ENCODE measurements at places on chromosomes 2 and 18.

GRCh38 chr18:7741640-7742039 lies 174.5 kb downstream of the PTPRM start:
- DNase-seq, result no peak

DNA sequence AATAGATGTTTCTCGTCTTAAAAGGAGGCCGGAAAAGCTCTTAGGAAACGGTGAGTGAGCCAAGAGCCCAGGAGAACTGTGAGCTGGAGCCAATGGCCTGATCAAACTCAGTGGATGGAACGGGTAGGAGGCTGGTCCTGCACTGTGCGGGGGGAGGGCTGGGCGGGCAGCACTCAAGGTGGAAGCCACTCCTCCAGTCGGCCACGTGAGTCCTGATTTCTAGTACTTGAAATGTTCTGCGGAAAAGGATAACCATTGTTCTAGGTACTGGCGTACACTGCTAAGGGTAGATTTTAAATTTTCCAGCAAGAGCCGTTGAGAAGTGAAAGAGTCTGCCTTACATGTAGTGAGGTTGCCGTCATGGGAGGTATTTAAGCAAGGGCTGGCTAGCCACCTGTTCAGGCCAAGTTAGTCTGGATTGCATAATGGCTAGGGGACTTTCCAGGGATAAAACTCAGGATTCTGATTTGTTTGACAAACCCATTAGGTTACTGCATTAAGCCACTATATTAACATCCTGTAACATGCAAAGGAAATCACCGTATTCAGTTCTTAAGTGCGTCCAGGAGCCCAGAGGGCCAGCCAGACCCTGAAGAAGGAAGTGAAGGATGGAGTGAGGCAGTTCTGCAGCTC lies 51.3 kb upstream of the ODC1 start:
- no peak for DNase-seq

DNA sequence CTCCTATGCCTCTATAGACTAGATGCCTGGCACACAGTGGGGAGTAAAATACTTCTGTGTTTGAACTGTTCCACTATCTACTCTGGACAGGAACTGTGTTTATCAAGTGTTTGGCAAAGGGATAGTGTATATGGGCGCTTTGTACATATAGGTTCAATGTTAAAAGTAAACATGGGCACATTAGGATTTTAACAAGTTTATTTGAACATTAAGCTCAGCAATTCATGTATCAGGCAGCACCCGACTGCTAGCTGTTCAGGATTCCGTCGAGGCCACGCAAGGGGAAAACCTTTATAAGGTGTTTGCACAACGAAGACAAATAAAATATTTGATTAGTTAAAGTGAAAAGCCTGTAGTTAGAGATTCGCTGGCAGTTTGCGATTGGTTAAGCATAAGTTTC lies 43.4 kb upstream of the ROCK2 start:
- no peak for DNase-seq

- DNase-seq, result no peak
Observed at GRCh38 chr2:188450732-188451483, 159.2 kb downstream of the GULP1 start.

DNA sequence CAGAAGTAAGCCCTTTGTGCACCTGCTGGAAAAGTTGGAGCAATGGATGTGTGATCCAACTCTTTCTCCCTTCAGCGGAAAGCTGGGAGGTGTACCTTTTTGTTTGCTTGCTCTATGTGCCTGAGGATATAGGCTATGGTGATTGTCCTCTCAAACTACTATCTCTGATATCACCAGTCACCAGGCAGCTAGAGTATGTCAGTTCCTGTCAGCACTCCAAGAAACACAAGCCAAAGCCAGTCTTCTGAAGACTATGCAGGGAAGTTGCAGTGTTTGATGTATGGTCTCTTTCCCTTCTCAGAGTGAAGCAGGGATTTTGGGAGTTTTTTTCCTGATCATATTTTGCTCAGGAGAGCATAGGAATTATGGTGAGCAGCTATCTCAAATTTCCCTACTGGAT lies 146.4 kb downstream of the PTH2R start:
- DNase-seq, result no peak

GRCh38 chr2:125979886-125980285 lies 676.1 kb upstream of the GYPC start:
- no peak for DNase-seq

DNA sequence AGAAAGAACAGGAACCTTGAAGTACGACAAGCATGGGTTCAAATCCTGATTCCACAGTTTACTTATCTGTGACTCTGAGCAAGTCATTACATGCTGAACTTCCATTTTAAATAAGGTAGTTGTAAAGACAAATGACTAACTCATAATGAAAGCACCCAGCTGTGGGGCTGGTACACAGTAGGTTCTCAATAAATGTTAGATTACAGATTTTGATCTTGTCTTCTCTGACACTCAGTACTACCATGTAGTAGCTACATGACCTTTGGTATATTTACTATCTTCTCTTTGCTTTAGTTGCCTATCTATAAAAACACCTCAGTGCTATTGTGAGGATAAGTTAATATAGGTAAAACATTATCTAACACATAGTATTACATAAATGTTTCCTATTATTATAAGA lies 3.2 kb downstream of the TRAK2 start:
- no peak for DNase-seq

- DNase-seq, result no peak
Observed at GRCh38 chr2:69781321-69782248, 39.7 kb downstream of the ANXA4 start.

GRCh38 chr2:125254010-125254409 lies 1228.9 kb downstream of the CNTNAP5 start:
- no peak for DNase-seq

DNA sequence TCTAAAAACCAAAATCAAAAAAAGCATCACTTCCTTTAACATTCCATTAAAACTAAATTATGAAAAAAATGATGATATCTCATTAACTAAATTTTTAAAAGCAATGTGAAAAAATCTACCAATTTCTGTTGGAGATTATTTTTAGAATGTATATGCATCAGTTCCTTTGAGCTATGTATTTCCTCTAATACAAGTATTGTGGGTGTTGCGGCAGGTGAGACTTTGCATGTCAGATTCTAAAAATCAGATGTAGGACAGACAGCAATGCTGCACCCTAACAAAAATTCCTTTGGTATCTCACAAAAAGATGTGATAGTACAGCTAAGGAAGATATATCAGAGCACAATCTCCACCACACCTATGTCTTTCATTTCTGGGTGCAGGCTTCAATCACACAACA lies 6.8 kb downstream of the MBD2 start:
- DNase-seq, result no peak

DNA sequence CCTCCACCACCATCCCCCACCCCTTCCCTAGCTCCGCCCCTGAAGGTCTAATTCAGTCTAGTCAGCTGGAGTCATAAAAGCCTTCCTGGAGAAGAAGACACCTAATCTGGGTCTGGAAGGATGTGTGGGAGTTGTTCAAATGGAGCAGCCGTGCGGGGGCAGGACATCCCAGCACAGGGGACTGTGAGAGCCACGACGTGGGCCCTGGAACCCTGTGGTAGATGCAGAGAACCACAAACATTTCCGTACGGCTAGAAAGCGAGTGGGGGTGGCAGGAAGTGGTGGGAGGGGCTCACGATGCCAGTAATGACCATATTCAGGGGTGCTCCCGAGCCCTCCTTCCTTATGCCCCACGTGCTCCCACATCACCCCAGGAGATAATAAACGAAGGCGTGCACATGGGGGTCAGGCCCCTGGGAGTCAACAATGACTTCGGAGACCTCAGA lies 20.9 kb upstream of the COL6A3 start:
- no peak for DNase-seq

- DNase-seq, result no peak
Observed at GRCh38 chr2:212960336-212960735, 191.1 kb downstream of the IKZF2 start.

DNA sequence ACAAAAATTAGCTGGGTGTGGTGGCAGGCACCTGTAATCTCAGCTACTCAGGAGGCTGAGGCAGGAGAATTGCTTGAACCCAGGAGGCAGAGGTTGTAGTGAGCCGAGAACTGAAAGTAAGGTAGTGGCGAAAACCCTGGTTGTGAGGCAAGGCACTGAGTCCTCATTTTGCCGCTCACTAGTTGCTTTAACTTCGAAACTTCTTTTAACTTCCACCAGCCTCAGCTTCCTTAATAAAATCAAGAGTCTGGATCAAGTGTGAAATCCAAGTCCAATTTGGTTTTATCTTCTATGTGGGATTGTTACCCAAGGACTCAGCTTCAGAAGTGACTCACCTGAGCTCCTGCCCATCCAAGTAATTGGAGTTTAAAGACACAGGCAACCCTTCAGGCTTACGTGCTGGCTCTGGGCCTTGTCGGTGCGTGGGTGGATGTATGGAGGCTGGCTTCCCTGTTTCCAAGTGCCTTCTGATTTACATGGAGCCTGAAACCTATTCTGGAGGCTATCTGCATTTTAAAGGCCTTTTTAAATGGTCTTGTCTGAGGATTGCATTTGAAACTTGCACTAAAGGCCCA lies 374.2 kb upstream of the ID2 start:
- peak; percentile 37 for DNase-seq

- no peak for DNase-seq
Observed at GRCh38 chr2:18829976-18830375, 240.6 kb upstream of the NT5C1B start.

GRCh38 chr18:70456376-70456775 lies 167.5 kb downstream of the SOCS6 start:
- DNase-seq, result no peak

GRCh38 chr2:81148323-81148722 lies 843.8 kb upstream of the LRRTM1 start:
- DNase-seq, result no peak

DNA sequence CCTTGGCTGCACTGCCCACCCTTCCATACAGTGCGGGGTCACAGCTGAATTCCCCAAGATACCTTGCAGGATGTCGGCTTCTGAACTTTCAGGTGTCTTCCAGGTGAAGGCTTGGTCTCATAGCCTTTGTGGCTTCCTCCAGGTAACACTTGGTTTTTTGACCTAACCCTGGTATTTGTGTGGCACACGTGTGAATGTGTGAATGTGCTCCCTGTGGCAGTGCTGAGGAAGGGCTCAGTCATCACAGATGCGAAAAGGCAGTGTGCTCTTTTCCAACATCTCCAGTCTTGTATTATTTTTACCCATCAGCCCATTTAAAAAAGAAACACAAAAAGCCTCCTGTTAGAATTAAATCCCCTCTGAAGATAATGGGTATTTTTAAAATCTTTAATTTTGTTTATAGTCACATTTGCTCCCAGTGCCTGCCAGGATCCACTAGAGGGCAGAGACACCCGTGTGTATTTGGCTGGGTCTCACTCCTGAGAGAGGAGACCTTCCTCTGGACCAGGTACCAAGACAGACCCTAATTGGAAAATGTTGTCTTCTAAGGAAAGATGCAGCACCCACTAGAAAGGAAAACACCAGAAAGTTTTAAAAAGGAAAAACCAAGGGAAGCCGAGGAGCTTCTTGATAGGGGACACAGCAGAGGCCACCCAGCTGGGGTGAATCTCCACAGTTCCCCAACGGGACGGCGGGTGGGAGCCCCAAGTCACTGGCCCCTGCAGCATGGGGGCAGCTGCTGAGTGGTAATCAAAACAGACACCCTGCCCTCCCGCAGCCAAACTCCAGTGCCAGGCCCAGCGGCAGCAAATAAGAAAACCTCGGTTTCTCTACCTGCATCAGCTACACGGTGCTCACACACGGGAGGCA lies 27.7 kb downstream of the FAM110C start:
- no peak for DNase-seq

GRCh38 chr2:181570833-181571661 lies 85.9 kb downstream of the CERKL start:
- no peak for DNase-seq

GRCh38 chr2:183359867-183360266 lies 235.6 kb downstream of the NUP35 start:
- DNase-seq, result no peak

GRCh38 chr2:97741251-97741650 lies 27.9 kb downstream of the ZAP70 start:
- DNase-seq, result no peak

- no peak for DNase-seq
Observed at GRCh38 chr2:223692191-223692947, 90.2 kb upstream of the SCG2 start.

DNA sequence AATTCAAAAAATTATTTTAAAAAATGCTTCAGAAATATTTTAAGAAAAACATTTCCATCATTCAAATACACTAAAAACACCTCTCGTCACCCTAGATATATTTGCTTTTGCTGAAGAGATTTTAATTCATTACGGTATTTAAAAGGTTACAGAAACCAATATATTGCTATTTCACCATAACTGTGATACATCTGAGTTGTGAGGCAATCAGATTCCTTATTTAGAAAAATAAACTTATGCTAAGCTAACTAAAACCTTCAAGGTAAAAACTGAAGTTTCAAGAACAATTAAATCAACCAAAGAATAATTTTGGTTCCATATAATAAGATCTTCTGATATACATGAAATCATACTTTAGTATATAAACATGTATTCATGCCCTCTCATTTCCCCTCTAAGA lies 32.8 kb downstream of the PELI1 start:
- no peak for DNase-seq

DNA sequence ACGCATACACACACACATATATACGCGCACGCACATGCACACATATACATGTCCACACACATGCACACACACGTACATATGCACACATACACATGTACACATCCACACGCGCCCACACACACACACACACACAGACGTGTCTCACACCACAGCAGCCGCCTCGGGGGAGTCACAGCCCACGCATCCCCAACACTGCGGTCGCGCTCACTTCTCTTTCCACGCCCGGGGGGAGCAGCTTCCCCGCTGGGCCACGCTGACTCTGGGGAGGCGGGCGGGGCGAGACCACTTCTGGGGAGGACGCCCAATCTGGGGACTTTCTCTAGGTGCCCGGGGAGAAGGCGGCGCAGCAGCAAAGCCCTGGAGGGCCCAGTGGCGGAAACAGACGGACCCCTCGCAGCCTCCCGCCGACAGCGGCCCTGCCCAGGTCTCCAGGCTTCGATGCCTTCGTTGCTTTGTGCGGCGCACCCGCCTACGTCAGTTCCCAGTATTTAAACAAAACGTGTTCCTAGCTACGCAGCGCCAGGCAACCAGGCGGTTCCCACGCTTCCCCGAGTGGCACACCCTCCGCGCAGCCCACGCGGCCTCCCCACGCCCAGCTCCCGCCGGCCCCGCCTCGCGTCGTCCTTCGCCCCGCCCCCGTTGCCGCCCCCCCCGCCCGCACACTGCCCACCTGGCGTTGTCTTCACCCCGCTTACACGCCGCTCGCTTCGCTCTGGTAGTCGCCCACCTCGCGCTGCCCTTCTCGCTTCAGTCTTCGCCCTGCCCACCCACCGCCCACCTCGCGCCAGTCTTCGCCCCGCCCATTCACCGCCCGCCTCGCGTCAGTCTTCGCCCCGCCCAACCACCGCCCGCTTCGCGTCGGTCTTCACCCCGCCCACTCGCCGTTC lies 810 bp upstream of the RBFA start:
- peak; percentile 32 for DNase-seq

GRCh38 chr18:55546851-55547704 lies 40.9 kb downstream of the TCF4 start:
- no peak for DNase-seq

- DNase-seq, result no peak
Observed at GRCh38 chr2:176088048-176088936, 4.2 kb upstream of the HOXD13 start.

DNA sequence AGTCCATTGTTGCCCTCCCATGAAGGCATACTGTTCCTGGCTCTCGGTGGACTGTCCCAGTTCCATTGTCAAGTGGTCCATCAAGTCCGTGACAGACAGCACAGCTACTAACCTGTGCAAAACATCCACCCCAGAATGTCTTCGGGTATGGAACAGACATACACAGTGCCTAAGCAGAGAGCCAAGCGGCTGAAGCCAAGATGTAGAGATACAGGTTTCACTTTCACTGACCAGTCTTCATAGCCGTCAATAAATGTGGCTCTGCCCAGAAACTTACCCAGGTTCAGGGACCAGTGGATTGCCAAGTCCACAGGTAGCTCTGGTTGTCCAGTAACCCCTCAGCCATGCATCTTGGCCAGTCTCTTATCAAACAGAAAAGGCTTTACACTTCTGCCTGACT lies 10.7 kb upstream of the PAPOLG start:
- no peak for DNase-seq
